Suppressor macrophage treated with lipopolysaccharide for 4 hours (primary cell): ENCODE measurements at places on chromosomes 16 and 17.

GRCh38 chr16:2949705-2950352 lies 14.2 kb upstream of the KREMEN2 start:
- no peak for DNase-seq

- DNase-seq = no peak
These were observed 13.2 kb downstream of the NAGPA start for GRCh38 chr16:5020551-5020950.

DNA sequence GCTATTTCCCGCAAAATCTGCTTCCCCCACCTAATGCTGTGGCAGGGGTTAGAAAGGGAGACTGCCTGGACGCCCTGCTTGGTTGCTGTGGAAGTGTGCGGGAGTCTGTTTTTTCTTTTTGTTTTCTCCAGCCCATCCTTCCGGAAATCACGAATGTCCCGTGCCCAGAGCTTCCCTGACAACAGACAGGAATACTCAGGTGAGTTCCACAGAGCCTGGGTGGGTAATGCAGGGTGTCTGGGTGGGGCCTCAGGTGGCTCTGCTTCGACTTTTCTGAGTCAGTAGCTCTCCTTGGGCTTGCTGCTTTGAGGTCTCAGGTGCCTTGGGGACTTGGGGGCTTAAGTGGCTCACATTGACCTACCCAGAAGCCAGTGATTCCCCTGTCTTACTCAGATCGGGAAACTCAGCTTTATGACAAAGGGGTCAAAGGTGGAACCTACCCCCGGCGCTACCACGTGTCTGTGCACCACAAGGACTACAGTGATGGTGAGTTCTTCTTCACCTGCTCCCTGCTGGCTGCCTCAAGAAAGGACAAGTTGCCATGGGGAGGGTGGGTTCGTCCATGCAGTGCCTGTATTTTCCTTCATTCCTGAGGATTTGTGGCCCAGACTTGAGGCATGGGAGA lies 11.4 kb downstream of the LIMD2 start:
- no peak for DNase-seq

DNA sequence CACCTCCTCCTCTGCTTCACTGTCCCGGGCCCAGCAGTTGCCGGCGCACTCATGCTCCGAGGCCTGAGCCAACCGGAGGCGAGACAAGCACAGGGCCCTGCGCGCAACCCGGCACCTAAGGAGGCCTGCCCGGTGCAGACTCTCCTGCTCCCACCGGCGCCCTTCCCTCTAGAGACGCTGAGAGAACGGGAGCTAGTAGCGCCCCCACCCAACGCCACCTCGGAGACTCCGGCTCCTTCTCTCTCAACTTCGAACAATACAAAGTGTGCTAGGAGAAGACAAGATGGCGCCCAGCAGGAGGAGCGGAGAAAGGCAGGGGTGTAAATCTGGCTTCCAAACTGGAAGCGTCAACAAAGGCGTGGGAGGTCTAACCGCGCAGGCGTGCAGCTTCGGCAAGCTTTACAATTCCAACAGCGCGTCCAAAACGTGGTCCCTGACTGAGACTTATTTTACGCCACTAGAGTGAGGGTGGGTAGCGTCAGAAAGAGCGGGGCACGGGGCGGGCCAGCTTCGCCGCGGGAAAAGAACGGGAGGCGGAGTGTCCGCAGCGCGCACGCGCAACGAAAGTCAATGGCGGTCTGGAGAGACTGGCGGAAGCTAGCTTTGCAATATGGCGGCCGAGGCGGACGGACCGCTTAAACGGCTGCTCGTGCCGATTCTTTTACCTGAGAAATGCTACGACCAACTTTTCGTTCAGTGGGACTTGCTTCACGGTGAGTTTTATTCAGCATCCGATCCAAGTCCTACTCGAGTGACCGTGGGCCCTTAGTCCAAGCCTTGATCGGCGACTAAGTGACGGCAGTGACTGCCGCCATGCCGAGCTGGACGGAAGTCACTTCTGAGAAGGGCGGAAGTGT lies at the start of gene MPDU1:
Gene MPDU1 (plus strand): TSS at position 600 of the 857 bp plus-strand sequence. CDS start 11 bp downstream, at position 611.
- peak; percentile 99 for DNase-seq

DNA sequence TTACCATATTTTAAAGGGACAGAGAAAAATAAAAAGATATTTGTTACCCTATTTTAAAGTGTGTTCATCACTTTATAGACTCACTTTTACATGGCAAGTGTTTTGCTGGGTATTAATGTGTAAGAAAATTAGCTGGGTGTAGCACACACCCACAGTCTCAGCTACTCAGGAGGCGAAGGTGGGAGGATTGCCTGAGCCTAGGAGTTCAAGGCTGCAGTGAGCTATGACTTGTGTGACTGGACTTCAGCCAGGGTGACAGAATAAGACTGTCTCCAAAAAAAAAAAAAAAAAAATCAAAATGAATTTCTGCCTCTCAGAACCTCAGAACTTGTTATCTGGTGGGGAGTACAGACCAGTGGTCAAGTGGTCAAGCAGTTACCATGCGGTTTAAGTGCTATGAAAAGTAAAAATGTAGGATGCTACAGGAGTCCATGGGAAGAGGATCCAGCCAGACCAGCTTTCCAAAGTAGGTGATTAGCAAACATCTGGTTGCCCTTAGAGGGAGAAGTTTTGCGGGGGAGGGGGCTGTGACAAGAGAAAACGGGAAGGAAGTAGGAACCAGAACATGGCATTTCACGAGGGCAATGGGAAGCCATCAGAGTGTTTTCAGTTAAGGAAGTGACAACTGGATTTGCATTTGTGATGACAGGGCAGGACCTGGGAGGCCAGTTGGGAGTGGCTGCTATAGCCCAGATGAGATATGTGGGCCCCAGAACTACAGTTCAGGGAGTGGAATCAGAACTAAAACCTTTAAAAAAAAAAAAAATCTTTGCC lies 13.9 kb downstream of the CNEP1R1 start:
- DNase-seq = peak; percentile 94

GRCh38 chr17:32319548-32319905 lies 22.4 kb downstream of the C17orf75 start:
- peak; percentile 84 for DNase-seq

GRCh38 chr17:49247944-49248343 lies 17.4 kb upstream of the PHOSPHO1 start:
- DNase-seq = no peak

DNA sequence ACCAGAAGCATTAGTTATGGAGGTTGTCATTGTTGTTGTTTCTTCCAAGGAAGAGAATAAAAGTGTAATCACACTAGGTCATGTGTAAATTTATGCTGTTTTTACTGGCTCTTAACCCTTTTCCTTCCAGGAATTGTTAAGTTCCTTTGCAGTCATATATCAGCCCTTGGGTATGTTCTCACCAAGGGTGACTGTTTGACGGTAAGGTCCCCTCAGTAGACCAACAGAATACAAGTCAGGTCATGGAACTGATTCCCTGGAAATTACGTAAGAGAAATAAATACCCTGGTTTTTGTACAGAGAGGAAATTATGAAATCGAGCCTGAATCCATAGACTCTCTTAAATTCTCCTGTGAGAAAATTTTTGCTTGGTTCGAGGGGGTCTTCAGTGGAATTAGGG lies 11.2 kb upstream of the KCNJ2 start:
- DNase-seq = no peak

DNA sequence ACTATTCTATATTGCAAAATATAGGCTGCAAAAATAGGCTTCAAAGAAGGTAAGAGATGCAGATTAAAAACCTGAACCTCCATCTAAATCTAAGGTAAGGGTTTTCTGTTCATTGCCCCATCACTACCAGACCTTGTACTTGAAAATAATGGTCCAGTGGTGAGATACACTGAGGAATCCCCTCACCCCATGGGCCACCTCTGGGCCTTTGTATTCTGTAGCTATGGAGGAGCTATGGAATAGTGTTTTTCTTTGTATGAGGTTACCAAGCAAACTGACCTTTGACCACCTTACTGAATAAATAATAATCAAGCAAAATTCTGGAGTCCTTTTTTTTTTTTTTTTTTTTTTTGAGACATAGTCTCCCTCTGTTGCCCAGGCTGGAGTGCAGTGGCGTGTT lies 4.8 kb upstream of the UBE2Z start:
- no peak for DNase-seq

- peak; percentile 52 for DNase-seq
These were observed 13.2 kb upstream of the AURKB start for GRCh38 chr17:8223356-8224126.

DNA sequence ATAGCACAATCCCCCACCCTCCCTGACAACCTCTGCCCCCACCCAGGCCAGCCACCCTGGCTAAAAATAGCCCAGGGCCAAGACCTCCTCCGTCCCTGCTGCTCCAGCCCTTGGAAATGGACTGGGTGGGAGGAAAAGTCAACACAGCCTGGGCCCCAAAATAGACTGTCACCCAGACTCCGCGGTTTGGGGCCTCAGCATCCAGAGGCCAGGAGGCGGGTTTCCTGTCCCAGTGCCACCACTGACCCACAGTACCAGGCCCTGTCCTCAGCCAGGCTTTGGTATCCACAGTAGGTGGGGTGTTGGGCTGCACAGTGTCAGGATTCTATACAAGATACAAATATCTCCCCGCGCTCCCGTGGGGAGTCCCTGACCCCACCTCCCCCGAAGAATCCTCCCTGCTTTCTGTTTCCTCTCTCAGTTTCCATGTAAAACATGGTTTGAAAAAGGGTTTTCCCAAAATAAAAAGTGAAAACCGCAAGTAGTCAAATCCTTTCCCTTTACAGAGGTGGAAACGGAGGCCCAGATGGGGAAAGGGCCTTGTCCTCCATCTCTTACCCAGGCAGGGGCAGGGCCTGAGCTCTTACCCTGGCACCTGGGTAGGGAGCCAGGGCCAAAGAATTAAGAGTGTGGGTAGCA lies 20.1 kb downstream of the CPNE2 start:
- DNase-seq = no peak

DNA sequence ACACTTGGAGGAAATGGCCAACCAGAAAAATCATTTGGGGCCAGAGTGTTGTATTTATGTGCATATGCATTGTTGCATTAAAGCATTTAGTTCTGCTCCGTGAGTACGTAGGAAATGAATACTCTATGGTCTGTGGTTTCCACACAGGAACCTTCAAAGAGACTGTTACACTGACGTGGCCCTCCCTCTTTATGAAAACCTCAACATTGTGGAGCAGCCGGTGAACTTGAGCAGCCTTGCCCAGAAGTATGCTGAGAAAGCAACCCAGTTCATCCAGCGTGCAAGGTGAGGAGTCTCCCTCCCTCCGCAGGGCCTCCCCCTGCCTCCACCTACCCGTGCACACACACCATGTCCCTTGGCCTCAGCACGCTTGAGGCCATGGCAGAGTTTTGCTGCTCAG lies 65.2 kb downstream of the ARSG start:
- DNase-seq = peak; percentile 43

- DNase-seq = no peak
These were observed 10.6 kb downstream of the RMI2 start for GRCh38 chr16:11355862-11356261.

- peak; percentile 83 for DNase-seq
These were observed 24.7 kb downstream of the IL21R start for GRCh38 chr16:27426423-27427408.

- no peak for DNase-seq
These were observed 10.3 kb downstream of the PHAF1 start for GRCh38 chr16:67120025-67120424.

- no peak for DNase-seq
These were observed 14.2 kb downstream of the CDRT4 start for GRCh38 chr17:15453246-15453645.

DNA sequence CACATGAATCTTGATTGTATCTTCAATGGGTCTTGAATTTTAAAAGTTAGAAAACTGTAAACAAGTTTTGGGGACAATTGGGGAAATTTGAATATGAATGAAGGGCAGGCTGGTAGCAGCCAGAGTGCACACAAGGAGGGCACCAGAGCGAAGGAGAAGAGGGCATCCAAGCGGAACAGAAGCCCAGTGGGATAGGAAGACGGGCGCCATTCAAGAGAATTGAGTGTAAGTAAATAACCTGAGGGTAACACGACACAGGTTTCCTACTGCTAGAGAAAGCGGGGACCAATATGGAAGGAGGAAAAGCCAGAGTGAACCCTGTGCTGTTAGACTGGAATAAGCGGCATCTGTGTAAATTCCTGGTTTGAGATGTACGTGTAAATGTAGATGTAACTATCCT lies 115.1 kb upstream of the CCL2 start:
- no peak for DNase-seq

DNA sequence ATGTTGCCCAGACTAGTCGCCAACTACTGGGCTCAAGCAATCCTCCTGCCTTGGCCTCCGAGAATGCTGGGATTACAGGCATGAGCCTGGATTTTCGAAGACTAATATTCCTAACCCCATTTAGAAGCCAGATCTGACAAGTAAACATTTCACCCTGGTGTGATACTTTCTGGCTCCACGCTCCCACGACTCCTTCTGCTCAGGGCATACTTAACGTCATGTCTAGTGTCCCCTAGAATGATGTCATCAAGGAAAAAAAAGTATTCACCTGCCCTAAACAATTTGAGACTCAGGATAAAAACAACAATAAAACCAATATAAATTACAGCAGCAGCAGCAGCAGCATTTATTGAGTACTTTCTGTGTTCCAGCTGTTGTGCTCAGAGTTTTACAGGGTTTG lies 13.2 kb downstream of the ITGB3 start:
- no peak for DNase-seq

- no peak for DNase-seq
These were observed 1378.8 kb upstream of the CDH8 start for GRCh38 chr16:63415014-63415413.

GRCh38 chr17:16068323-16068722 lies 68.7 kb downstream of the TTC19 start:
- no peak for DNase-seq

GRCh38 chr16:8510160-8510559 lies 80.2 kb downstream of the TMEM114 start:
- DNase-seq = no peak

DNA sequence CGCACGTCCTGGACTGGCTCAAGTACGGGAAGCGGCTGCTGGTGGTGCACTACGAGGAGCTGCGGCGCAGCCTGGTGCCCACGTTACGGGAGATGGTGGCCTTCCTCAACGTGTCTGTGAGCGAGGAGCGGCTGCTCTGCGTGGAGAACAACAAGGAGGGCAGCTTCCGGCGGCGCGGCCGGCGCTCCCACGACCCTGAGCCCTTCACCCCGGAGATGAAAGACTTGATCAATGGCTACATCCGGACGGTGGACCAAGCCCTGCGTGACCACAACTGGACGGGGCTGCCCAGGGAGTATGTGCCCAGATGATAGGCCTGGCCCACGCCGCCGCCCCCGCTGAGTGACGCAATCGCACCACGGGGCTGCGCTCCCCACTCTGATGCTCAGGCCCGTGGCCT lies 50.2 kb downstream of the WSCD1 start:
- no peak for DNase-seq
